ENCODE measurements at places on chromosomes 5 and 9.

GRCh38 chr5:107486489-107486888 lies 184.2 kb downstream of the EFNA5 start:
- no peak for DNase-seq

- no peak for DNase-seq
These were observed 46.4 kb upstream of the WWC1 start for GRCh38 chr5:168244838-168245559.

GRCh38 chr9:87657190-87657589 lies 68.7 kb upstream of the CTSL start:
- DNase-seq, result no peak

GRCh38 chr9:97547098-97547829 lies 45.8 kb downstream of the TMOD1 start:
- DNase-seq, result no peak

DNA sequence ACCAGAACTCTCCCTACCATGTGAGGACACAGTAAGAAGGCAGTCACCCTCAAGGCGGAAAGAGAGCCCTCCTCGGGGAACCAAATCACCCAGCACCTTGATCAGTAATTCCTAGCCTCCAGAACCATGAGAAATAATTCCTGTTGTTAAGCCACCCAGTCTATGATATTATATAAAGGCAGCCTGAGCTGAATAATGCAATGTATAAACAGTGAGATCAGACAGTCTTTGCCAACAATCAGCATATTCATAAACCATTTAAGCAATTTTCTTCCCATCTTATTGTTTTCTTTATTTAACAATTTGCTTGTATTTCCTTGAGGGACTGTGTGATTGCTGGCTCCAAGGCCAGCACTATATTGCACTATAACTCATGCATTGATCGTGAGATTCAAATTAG lies 144.4 kb upstream of the DAPK1 start:
- no peak for DNase-seq

DNA sequence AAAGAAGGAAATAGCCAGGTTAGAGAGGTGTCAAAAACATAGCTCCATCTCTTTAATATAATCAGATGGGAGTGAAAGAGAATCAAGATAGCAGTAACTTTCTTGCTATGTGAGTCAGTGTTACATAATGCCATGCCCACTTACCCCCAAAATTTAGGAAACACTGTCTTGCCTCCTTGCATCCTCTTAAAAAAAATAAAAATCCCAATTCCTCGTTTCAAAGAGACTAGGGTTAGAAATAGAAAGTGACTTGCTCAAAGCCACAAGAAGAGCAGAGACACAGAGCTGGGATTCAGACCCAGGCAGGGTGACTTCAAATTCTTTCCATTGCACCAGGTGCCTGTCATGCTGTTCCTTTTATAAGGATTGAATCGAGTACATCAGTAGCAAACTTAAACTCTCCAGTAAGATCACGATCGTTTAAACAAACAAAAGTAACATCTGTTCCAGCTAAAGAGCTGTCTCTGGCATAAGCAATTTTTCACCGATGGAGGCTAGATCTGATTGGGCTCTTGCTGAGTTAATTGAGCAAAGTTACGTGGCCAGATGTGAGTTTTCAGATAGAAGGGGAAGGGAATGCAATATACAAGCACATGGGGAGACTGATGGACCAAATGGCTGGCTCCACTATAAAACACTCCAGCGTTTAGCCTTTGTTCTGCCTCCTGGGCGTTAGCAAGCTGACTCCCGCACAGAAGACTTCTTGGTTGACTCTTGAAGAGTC lies 176.9 kb downstream of the PALM2AKAP2 start:
- peak; percentile 12 for DNase-seq

DNA sequence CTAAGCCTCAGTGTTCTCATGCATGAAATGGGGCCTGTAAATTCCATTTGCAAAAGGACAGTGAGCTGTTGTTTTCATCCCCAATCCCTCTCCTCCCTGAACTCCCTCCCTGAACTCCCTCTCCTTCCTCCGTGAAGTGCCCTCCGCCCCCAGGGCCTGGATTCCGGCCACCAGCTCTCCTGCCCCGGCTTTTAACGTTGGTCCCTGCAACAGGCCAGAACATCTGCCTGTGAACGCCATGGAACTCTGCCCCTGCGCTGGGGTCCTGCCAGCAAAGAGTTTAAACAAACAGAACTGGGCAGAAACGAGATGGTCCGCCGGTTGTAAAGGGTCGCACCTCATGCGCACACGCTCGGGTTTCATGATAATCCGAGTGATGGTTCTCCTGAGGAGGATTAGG lies 62.4 kb downstream of the SMIM23 start:
- DNase-seq, result no peak

All from fibroblast of skin of left biceps (primary cell).